ENCODE measurements at places on chromosomes 13 and 19. TPM values are rescaled to one million over a fixed set of nuclear protein-coding genes. Genes with fewer than 3 reads are reported as not detected.

DNA sequence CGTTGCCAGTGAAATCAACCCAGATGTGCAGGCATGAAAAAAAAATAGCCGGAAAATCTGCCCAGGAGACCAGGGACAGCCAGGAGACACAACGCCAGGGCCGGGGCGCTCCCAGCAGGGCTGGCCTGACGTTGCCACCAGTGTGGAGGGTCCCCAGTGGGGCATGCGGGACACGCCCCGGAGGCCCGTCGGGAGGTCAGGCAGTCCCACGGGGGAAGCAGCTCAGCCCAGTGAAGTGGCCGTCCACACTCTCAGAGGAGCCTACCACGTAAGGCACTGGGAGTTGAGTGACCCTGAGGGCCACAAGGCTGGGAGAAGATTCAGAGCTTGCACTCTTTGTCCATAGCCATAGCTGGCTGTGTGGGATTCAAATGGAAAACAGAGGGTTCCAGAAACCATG lies 53.2 kb upstream of the GAS6 start:
- peak; percentile 16 for DNase-seq

DNA sequence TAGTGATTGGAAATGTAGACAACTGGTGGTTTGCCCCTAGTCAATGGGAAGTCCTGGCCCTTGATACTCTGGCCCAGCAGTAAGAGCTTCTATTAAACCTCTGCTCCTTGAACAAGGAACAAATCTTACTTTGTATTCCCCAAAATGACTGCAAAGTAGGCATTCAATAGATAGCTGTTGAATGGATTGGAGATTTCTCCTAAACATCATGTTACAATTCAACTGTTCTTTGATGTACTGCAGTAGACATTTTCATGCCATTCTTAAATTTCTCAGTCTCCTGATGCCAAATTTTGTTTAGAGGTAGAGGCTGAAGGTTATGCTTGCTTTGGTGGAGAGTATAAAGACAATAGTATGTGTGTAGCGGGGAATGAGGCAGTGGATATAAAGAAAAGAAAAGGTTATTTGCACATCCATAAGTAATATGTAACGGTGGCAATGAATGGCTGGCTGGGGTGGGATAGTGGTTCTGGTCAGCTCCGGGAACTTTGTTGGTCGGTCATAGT lies 12.8 kb downstream of the MIR17HG start:
- DNase-seq = no peak

DNA sequence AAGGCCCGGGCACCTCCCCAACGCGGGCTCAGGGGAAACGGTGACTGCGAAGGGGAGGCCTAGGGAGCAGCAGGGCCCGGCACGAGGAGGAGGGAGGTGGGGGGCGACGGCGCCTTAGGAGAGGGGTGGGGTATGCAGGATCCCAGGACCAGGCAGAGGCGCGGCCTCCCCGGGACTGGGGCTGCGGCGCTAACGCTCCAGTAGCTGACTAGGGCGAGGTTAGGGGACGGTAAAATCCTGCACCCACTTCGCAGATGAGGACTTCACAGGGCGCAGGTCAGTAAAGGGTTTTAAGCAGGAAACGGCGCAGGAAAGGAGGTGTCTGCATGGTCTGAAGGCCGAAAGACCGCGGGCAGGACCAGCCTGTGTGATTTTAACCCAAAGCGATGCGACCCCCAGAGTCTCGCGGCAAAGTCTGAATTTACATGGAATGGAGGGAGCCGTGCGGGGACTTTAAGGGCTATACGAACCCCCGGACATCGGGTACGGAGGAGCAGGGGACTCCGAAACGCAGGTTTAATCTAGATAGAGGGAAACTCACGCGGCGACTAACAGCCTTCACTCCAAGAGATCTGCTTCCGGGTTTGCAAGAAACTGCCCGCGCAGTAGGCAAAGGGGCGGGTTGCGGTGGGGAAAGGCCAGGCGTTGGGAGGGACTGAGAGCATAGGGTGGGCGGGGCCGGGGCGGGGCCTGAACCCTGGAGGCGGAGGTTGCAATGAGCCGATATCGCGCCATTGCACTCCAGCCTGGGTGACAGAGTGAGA lies at the start of gene ZNF665:
Gene ZNF665, minus strand, starts transcription at position 588 of the 764 bp plus-strand sequence. CDS start 10,460 bp downstream, outside the sequence.
- peak; percentile 91 for DNase-seq

SIGLECL1 gene
- total RNA-seq = not detected

DNA sequence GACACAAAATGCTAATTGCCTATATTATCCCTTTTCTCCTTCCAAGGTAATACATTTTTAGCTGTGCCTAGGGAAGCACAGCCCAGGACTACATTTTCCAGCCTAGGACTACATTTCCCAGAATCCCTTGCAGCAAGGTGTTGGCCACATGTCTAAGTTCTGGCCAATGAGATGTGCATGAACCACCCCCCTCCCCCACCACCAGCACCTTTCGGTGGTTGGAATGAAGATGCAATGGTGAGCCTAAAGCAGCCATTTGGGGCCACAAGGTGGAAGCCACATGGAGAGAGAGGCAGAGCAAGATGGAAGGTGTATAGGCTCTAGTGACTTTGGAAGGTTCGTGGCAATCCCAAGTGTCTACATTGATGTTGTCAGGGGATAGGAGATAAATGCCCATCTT lies 16.2 kb downstream of the UNC13A start:
- no peak for DNase-seq

DNA sequence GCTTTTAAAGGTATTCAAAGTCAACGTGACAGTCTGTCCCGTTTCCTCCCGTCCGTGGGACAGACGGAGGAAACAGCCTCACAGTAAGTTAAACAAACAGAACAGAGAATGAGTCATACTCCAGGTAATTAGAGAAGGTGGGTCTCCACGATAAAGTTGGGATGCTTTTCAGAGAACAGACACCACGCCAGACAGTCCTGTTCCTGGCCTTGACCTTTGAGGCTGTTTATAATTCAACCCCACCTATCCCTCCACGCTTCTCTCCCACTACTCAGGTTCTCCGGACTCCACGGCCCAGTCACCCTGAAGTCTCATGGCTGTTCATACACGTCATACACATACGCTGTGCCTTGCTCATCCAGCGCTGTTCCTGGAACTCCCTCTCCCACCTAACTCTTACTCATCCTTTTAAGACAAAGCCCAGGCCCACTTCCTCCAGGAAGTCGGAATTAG lies 42.5 kb downstream of the ARHGEF18 start:
- no peak for DNase-seq

GRCh38 chr19:6219586-6220290 lies 60.0 kb downstream of the MLLT1 start:
- no peak for DNase-seq

PRMT1 gene
- total RNA-seq = 244 TPM

GRCh38 chr13:24557081-24557480 lies 44.5 kb upstream of the PARP4 start:
- no peak for DNase-seq

- peak; percentile 53 for DNase-seq
Measured at GRCh38 chr19:2627319-2627829, 75.1 kb downstream of the GNG7 start.

DNA sequence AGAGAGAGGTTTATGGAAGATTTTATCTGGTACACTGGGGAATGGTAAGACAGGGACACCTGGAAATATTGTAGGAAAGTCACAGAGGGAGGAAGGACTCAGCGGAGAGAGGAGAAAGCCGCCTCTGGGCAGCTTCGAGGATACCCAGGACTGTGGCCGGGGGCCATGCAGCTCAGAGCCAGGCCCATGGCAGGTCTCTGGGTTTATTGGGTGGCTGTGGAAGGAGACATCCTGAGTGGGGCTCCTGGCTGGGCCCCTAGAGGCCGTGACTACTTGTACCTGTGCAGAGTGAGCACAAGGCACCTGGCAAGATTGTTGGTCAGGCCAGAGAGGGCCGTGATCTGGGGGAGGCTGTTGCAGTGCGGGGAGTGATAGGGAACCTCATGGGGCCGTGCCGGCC lies 3.4 kb downstream of the DAZAP1 start:
- DNase-seq = no peak

- no peak for DNase-seq
Measured at GRCh38 chr19:3378352-3379150, 12.2 kb downstream of the NFIC start.

DNA sequence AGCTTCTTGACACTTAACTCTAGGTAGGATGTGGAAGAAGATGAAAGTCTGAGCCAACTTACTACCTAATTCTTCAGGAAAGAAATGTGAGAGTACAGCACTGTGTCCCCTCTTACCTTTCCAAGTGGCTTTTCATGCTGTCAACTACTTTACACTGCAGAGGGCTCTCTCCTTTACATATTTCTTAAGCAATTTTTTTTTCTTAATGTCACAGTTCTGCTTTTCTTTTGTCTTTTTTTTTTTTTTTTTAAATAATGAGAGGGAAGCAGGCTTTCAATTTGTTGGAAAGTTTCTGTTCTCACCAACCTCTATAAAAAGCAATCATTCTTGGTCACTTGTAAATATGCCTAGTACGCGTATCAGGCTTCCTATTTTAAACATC lies 212.7 kb upstream of the MIR17HG start:
- DNase-seq = no peak

GRCh38 chr13:90107661-90108060 lies 1239.8 kb upstream of the MIR17HG start:
- DNase-seq = no peak

GRCh38 chr19:8569066-8569771 lies 8.0 kb downstream of the MYO1F start:
- no peak for DNase-seq

Measured in uterus (tissue), 4 donors.